Renal pelvis (tissue), 12 donors: ENCODE measurements at places on chromosomes 3 and 15. TPM values are rescaled to one million over a fixed set of nuclear protein-coding genes. Genes with fewer than 3 reads are reported as not detected.
A peak's percentile ranks its signal among the peaks of the same experiment; 100 is the strongest.

DNA sequence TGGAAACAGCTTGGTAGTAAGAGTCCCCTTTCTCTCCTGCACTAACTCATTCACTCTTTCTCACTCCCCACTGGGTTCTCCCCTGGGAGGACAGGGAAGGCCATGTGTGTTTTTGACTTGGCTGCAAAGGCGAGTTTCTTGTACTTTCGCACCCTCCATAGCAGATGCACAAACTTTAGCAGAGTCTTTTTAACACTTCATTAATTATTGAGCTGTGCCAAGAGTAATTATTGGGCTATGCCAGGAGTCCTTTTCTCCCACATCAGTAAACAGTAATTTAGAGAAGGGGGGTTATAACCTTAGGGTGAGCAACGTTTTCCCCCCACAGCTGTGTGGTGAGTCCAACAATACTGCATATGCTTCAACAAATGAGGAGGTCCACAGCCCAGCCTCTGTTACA lies 224.4 kb upstream of the ATP11B start:
- peak; percentile 3 for DNase-seq

GRCh38 chr3:186933816-186934215 lies 3.5 kb downstream of the ST6GAL1 start:
- no peak for DNase-seq

GRCh38 chr3:73602170-73602569 lies 22.6 kb downstream of the PDZRN3 start:
- DNase-seq: no peak

- no peak for DNase-seq
Measured at GRCh38 chr3:17823816-17824215, 81.4 kb upstream of the TBC1D5 start.

DNA sequence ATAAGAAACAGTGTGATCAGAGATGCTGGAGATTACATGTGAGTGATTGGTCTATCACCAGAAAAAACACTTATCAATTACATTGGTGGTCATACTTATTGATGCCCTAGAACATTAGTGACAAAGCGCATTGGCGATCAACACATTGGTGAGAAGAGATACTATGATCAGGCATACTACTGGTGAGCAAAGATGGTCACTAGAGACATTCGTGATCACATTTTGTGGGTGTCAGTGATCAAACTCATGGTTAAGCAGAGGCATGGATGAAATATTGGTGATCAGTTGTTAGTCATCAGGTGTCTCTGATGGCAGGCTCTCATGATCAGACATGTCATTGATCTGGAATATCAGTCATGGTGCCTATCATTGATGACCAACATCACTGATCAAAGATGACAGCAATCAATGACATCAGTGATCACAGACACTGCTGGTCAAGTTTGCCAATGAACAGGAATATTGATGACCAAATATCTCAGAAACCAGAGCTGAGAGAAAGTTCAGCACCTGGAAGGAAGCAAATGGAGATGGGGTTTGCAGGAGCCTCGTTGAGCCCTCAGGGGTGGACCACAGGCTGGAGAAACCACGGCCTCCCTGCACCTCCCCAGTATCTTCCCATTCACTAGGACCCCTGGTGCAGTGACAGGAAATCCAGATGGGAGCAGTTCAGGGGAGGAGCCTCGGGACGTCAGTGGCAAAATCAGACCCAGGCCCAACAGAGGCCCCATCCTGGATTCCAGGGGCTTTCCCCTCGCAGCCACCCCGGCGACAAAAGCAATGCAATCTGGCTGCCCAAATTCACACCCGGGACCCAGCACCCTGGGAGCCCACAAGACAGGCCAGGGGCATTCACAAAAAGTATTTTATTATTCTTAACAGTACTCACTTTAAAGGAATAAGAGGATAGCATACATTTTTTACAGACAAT lies 12.2 kb upstream of the DNAJB8 start:
- no peak for DNase-seq

DNA sequence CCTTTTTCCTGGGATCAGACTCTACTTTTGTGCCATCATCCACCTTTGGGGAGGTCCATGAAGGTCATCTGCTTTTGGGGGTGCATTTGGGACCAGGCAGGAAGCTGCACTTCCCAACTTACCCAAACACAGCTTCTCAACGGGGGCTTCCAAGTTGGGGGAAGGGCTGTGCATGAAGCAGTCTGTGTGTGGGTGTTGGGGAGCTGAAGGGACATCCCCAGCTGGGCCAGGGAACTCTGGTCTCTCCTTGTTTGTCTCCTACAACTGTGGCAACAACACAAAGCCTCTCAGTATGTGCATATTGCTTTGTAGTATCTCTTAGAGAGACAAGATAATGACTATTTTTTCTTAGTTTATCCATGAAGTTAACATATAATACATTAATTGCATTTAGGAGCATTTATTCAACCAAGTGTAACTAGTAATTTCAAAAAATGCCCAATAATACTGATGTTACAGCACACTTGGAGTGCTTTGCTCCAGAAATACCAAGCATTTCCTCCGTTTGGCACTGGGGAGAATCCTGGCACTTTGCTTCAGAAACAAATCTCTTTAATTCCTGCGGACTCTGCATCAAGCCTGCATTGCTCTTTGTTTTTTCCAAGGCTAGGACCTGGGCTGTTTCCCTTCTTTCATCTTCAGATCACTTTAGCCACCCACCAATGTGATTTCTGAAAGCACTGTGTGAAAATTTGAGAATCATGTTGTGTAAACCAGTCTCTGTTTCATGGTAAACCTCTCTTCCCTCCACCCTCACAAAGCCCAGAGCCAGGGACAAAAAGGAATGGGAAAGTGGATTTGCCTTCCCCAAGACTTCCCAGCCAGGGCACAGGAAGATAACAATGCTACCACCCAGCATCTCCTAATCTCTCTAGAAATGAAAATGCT lies 126.2 kb upstream of the PFN2 start:
- no peak for DNase-seq

DNA sequence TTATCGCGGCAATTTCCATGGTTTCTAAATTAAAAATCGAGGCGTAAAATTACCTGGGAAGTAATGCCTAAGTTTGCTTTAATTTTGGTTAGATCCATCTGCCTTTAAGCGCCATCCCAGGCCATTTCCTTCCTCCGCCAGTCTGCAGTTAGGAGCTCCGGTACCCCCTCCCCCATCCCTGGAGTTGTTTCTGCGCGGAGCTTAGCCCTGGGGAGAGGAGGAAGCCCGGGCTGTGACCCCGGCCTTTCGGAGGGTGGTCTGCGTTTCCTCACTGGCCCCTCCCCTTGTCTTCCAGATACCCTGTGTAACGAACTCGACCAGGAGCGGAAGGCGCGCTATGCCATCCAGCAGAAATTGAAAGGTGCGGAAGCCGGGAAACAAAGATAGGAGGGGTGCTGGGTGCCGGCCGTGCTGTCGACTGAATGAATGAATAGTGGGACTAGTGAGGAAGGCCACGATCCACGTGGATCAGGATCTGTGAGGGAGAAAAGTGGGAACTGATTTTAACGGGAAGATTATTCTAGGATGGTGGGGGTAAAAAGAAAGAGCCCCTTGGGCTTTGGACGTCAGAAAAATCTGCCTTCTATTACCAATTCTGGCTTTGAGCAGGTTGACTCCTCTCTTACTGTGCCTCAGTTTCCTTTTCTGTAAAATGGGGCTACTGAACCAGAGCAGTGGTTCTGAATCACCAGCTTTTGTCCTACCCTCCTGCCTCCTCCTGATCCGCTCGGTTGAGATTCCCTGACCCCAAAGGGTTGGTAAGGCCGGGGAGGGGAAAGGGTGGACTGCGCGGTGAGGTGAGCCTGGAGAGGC lies 6.7 kb downstream of the RNU6-1 start:
- no peak for DNase-seq

- DNase-seq: no peak
Measured at GRCh38 chr3:183762304-183762703, 63.1 kb downstream of the MAP6D1 start.

- no peak for DNase-seq
Measured at GRCh38 chr3:186502138-186502948, 41.8 kb downstream of the CRYGS start.

GRCh38 chr3:124282751-124283651 lies 291.1 kb upstream of the ROPN1 start:
- DNase-seq: no peak

- no peak for DNase-seq
Measured at GRCh38 chr15:29194866-29195265, 74.8 kb downstream of the NSMCE3 start.

GRCh38 chr3:130276203-130276803 lies 69.2 kb upstream of the COL6A5 start:
- DNase-seq: peak; percentile 52

DNA sequence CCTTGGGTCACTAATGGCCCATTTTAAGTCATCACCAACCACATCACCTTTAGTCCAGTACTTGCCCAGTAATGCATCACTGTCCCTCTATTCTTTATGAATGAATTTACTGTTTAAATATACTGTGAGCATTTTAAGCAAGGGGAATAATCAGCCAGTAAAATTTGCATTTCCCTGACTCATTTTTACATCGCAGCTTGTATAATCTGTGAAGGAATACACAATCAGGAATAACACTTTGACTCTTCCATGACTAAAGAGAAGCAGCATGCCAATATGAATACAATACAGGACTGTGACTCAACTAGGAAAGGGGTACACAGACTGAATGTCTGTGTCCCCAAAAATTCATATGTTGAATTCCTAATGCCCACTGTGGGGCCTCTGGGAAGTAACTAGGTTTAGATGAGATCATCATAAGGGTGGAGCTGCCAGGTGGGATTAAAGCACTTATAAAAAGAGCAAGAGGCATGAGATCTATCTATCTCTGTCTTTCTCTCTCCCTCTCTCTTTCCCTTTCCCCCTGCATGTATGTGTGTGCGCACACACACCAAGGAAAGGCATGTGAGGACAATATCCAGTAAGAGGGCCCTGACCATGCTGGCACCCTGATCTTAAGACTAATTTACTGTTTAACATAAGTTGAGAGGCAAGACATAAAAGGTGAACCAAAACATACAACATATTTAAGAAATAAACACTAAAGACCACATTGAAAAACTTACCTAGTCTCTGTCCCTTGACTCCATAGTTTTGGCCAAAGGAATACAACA lies 12.1 kb downstream of the B4GALT4 start:
- DNase-seq: no peak

- no peak for DNase-seq
Measured at GRCh38 chr3:103048068-103048722, 613.4 kb downstream of the ZPLD1 start.

- no peak for DNase-seq
Measured at GRCh38 chr3:111810909-111811308, 48.2 kb upstream of the PHLDB2 start.

- no peak for DNase-seq
Measured at GRCh38 chr15:77036537-77037387, 34.1 kb downstream of the TSPAN3 start.

GRCh38 chr3:186124592-186124991 lies 15.7 kb upstream of the ETV5 start:
- DNase-seq: no peak

- DNase-seq: no peak
Measured at GRCh38 chr15:27730868-27731267, 368.2 kb downstream of the OCA2 start.

GRCh38 chr15:92624401-92624991 lies 31.1 kb downstream of the FAM174B start:
- DNase-seq: no peak

GRCh38 chr15:65307978-65308377 lies 3.5 kb downstream of the RNU5B-1 start:
- no peak for DNase-seq

GRCh38 chr3:116515973-116516372 lies 70.7 kb upstream of the LSAMP start:
- no peak for DNase-seq

- DNase-seq: no peak
Measured at GRCh38 chr3:153885359-153885758, 235.8 kb upstream of the ARHGEF26 start.

GRCh38 chr15:98799461-98800390 lies 151.4 kb downstream of the IGF1R start:
- no peak for DNase-seq

DNA sequence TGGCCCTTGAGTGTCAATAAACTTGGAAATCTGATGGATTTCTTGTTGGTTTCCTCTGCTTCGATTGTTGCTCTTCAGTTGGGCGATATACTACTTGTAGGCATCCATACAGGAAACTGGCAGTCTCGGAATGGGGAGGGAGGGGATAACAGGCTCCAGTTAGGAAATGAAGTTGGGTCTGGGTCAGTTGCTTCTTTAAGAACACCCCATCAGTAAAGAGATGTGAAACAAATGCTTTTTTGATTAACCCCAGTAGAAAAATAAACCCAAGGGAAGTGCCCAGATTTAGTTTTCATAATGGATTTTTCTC lies 681 bp downstream of the CHMP2B start:
- no peak for DNase-seq

DNA sequence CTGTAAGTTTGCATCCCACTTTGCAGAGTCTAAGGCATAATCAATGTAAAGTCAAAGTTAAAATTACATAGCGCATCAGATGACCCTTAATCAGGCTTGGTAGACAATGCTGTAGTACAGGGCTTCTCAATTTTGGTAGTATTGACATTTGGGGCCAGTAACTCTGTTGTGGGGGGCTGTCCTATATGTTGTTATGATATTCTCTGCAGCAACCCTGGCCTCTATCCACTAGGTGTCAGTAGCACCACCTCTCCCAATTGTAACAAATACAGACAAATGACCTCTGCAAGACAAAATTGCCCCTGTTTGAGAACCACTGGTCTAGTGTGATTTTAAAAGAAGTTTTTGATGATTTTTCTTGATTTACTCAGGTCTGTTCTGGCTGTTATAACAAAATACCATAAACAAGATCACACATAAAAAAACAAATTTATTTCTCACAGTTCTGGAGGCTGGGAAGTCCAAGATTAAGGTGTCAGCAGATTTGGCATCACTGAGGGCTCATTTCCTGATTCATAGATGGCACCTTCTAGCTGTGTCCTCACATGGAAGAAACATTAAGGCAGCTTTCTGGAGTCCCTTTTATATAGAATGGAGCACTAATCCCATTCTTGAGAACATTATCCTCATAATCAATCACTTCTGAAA lies 37.6 kb upstream of the SLC9A9 start:
- no peak for DNase-seq

DNA sequence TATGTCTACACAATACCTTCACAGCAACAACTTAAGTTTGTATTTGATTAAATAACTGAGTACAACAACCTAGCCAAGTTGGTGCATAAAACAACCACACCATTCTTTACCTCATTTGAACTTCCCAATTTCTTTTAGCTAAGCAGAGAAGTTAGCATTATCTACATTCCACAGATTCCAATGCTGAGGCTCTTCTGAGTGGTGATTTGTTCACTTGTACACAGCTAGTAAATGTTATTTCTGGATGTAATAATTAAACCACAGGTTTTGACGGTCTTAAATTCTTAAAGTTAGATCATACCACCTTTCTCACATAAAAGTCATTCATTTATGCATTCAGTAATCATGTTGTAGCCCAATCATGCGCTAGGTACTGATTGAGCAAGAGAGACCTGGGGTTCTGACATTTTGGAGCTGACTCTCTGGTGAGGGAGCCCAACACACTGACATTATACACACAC lies 102.5 kb downstream of the SST start:
- peak; percentile 19 for DNase-seq

Gene SETMAR
- polyA plus RNA-seq: 34.1 TPM

Gene HDC
- polyA plus RNA-seq: 0.71 TPM

Gene ISG20
- polyA plus RNA-seq: 1.6 TPM

Gene FGD5
- polyA plus RNA-seq: 23.9 TPM

Gene AGBL1
- 0.16 TPM for polyA plus RNA-seq

Gene GOLGA8G
- polyA plus RNA-seq: 0.04 TPM

Gene CLDN18
- polyA plus RNA-seq: 4.1 TPM

Gene CD200R1
- 0.64 TPM for polyA plus RNA-seq

Gene GANC
- 30.1 TPM for polyA plus RNA-seq

Gene FRMD5
- 1.1 TPM for polyA plus RNA-seq

Gene TM6SF1
- 2.0 TPM for polyA plus RNA-seq
